ENCODE measurements at places on chromosomes 4 and X.

- no peak for DNase-seq
Measured at GRCh38 chr4:156420623-156421022, 467.0 kb upstream of the CTSO start.

DNA sequence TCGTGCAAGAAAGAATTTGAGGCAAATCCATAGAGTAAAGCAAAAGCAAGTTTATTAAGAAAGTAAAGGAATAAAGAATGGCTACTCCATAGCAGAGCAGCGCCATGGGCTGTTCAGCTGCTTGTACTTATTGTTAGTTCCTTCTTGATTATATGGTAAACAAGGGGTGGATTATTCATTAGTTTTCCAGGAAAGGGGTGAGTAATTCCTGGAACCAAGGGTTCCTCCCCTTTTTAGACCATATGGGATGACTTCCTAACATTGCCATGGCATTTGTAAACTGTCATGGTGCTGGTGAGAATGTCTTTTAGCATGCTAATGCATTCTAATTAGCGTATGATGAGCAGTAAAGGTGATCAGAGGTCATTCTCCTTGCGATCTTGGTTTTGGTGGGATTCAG lies 23.5 kb upstream of the CEP135 start:
- DNase-seq = no peak

GRCh38 chr4:99966692-99967091 lies 16.6 kb upstream of the H2AZ1 start:
- DNase-seq = no peak

- DNase-seq = no peak
Measured at GRCh38 chr4:54813674-54814073, 155.9 kb downstream of the KIT start.

DNA sequence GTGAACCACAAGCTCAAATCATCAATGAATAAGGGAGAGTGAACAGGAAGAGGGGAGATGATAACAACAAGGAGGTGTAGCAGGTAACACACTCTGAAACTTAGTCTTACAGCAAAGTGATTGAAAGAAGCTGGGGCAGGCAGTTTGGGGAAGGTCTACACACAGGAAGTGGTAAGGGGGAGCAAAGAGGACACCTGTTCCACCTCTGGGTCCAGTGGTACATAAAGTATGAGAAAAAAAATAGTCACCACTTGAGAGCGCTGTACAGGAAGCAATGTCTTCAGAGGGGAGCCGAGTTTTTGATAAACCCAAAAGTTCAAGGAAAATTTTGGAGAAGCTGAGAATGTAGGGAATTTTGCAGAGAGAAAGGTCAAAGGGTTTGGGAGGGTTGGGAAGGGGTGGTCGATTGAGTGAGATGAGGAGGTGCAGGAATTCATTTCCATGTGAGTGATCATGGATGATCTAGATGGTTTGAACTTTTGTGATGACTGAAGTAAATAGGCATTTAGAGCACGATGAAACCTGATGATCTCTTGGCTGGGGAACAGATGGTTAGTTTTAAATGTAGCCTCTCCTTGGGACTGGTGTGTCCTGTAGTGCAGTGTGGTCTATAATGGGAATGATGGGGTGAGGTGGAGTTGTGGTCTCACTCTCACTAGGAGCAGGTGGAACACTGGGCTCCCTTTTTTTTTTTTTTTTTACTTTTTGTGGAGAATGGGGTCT lies 142.0 kb downstream of the RBMX2 start:
- no peak for DNase-seq

DNA sequence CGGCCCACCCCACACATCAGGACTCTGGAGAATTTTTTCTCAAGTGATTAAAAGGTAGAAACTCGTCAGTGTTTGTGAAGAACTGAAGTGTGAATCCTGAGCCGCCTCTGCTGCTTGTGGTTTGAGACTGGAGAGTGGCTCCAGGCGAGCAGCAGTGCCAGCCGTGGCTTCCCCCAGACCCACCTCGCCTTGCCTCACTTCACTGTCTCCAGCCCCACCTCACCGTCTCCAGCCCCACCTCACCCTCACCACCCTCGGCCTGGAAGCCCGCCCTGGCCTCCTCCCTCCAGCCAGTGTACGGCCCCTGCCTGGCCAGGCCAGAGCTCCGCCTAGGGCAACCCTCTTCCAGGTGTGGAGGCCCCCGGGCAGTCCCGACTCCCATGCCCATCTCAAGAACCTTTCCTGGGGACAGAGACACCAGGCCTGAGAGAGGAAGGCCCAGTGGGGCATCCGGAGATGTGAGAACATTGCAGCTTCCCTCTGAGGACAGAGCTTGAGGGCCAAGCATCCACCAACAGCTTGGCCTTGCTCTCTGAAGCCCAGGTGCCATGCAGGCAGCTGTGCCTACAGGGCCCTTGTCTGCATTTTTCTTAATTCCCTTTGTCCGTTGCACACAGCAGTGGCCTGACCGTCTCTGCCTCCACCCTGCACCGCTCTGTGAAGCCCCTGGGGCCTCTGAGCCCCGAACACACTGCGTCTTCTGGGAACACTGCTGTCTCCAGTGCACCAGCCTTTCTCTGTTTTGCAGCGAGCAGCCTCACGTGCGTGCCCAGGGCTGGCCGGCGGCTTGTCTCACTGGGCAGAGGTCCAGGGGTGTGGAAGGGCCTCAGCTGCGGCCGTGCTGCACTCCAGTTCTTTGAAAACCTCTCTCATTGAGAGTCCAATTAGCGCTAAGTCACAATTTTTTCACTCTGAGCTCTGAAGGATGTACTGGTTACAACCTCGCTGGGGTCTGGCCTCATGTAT lies 13.8 kb downstream of the SH3BP2 start:
- DNase-seq = no peak

DNA sequence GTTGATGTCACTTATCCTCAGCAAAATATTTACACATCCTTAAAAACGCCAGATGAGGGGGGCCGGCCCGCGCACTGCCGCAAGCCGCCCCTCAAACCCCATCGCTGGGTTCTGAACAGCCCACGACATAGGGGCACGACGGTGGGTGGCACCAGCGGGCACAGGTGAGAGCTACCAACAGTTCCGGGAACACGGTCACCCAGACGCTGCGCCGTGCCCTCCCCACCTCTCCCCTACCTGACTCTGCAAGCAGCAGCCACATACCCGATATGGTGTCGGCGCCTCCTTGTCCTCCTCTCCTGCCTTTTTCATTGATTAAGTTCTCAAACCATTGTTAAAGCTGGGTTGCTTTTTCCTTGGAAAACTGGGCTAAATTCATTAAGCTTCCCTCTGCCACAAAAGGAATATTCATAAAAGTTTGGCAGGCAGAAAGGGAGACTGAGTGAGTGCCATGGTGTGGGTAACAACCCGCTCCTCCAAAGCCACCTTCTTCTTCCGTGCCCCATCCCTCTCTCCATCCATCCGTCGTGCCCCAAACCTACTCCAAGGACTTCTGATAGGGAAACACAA lies 1.4 kb downstream of the RAI2 start:
- DNase-seq = no peak

GRCh38 chrX:4379071-4379470 lies 665.6 kb upstream of the PRKX start:
- no peak for DNase-seq

DNA sequence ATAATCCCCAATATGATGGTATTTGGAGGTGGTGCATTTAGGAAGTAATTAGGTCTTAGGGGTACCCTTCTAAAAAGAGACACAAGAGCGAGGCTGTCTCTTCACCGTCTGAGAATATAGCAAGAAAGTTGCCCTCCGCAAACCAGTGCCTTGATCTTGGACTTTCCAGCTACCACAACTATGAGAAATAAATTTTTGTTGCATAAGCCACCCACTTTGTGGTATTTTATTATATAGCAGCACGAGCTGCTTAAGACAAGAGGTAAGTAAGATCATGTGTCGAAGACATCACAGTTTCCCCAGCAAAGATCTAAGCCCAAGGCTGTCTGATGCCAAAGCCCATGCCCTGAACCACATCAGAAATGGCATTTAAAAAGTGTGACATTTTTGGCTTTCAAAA lies 9.6 kb upstream of the EXOSC9 start:
- DNase-seq = no peak

DNA sequence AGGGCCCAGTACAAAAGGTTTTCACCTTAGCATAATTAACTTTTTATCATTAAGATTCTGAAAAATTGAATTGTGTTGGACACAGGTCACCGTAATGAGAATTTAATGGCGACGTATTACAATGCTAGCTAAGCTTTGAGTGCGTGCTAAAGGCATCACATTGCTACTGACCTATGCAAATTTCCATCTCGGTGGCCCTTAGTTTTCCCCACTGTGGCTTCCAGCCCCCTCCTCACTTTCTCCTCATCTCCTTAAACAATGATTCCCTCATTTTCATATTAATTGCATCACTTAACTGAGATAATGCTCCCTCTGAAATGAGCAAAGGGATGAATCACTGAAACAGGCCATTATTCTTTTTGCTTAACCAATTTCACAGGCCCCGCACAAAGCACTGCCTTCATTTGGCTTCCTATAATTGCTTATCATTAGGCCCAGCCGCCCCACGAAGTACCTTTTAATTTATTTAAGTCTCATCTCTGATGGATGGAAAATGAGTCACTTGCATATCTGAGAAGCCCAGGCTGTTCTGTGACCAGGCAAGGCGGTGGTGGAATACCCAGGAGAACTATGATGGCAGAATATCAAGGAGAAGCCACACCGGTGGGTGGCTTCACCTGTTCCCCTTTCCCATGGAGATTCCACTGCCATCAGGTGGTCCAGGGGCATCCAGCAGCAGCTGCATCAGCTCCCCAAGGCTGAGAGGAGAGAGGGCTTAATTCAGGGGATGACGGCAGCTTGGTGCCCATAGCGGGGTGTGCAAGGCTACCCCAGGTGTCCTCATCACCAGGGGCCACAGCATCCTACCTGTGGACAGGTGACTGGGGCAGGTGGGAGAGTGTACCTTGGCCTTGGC lies 223.8 kb upstream of the BOD1L1 start:
- no peak for DNase-seq

- DNase-seq = no peak
Measured at GRCh38 chr4:152206185-152206584, 329.7 kb downstream of the FBXW7 start.

- DNase-seq = peak; percentile 76
Measured at GRCh38 chrX:139126493-139126892, 404.0 kb upstream of the F9 start.

Data from KBM-7 (cell line).